ENCODE measurements at places on chromosomes 12 and 14. TPM values are rescaled to one million over a fixed set of nuclear protein-coding genes. Genes with fewer than 3 reads are reported as not detected.

The PMCH gene
- total RNA-seq = 0.45 TPM

The KRT79 gene
- not detected for total RNA-seq

The DERA gene
- total RNA-seq = 10.4 TPM

The OR6C2 gene
- not detected for total RNA-seq

The CMKLR1 gene
- 0.11 TPM for total RNA-seq

The OVCH1 gene
- not detected for total RNA-seq

The LGR5 gene
- total RNA-seq = not detected

The PSMA3 gene
- total RNA-seq = 528 TPM

The C12orf54 gene
- total RNA-seq = not detected

The GPR137C gene
- total RNA-seq = 0.11 TPM

The HOXC5 gene
- not detected for total RNA-seq

The SNRNP35 gene
- total RNA-seq = 20.4 TPM

The ANGEL1 gene
- total RNA-seq = 17.3 TPM

The CRIP1 gene
- 33.5 TPM for total RNA-seq

The KRT3 gene
- total RNA-seq = not detected

The B4GALNT3 gene
- 2.9 TPM for total RNA-seq

The ADAM21 gene
- total RNA-seq = not detected

The KRT5 gene
- total RNA-seq = not detected

The DACT1 gene
- total RNA-seq = 0.49 TPM

The PDZRN4 gene
- total RNA-seq = not detected

The FITM1 gene
- 0.69 TPM for total RNA-seq

All from activated T-cell treated with anti-CD3 and anti-CD28 coated beads, Interleukin-2, amount 50 U/mL, for 4 hours (primary cell).